Cortex of kidney (tissue), 1 donor: ENCODE measurements at places on chromosomes 2 and 18.

DNA sequence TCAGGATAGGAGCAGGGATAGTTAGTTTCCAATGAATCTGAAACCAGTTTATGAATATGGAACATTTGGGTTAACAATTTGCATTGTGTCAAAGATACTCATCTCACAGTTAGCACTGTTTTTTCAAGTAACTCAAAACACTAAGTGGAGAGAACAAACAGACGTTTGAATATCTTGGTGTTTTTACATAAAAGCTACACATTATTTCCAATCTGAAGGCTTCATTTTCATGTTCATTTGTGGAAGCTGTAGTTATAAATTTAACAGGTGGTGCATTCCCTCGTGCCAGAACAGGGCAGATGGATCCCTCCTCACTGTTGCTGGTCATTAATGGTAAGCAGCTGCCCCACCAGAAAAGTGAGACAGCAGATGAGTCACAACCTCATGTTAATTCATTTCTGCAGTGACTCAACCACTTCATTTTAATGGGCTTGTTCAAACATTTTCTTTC is 286.9 kb downstream of the TMX3 start:
- DNase-seq, result no peak

DNA sequence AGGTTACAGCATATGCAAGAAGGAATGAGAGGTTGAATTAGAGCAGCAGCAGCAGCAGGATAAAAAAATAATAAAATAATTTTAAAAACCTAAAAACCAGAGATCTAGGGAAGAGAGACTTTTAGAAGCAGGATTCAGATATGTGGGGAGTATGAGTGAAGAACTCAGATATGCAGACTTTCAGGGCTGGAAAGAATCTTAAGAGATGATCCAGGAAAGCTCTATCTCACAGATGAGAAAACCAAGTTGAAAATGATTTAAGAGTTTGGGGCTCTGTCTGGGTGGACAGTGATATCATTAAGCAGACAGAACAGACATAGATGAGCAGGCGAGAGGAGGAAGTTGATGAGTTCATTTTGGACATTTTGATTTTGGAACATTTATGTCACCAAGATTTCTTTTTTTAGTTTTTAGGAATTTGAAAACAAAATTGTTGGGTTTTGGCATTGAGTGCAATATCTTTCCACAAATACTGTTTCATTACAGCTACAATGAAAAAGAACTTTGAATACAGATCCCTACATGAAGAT is 31.8 kb downstream of the BCL2 start:
- no peak for DNase-seq

GRCh38 chr2:100148883-100149282 is 6.5 kb upstream of the AFF3 start:
- DNase-seq, result no peak

DNA sequence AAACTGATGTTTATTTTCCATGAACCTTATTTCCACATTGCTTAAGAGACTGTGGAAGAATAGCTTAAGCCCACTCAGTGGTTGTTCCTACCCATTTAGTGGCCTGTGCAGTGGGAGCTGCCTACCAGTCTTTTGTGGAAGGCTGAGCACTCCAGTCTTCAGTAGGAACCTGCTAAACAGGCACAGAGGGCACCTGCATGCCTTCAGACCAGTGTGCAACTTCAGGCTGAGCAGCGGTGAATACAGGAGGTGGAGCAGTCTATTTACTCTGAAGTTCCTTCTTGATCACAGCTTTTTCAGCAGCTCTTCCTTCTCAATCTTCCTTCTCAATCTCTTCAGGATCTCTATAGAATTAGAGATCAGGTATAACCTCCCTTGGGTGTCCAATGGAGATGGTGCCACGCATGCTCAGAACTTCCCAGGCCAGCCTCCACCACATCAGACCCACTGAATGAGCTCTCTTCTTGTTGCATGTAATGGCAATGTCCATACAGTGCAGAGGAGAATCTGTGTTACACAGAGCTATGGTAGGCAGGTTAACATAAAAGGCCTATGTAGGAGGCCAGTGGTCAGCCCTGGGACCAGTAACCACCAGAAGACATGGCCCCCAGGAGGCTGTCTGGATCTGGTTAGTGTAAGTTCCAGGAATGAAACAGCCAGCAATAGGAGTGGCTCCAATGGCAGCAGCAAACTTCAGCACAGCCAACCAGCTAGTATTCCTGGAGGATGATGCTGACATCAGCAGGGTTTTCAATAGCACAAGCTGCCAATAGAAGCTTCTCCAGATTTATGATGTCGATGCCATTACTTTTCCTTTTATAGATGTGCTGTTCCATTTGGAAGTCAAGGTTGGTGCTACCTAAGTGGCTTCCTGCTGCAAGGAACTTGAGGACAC is 47.9 kb upstream of the MAT2A start:
- no peak for DNase-seq

DNA sequence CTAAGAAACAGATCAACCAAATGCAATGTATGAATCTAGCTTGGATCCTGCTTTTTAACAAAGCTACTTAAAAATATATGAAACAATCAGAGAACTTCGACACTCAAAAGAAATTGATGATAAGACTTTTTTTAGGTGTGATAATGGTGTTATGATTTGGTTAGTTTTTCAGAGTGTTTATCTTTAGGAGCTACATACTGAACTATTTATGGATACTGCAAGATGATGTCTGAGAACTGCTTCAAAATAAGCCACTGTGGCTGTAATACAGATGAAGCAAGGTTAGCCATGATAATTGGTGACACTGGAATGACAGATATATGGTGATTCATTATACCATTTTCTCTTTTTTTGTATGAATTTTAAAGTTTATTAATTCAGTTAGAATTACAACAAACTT is 14.2 kb downstream of the SLC25A12 start:
- DNase-seq, result no peak

GRCh38 chr2:46351750-46352138 is 54.5 kb downstream of the EPAS1 start:
- no peak for DNase-seq

DNA sequence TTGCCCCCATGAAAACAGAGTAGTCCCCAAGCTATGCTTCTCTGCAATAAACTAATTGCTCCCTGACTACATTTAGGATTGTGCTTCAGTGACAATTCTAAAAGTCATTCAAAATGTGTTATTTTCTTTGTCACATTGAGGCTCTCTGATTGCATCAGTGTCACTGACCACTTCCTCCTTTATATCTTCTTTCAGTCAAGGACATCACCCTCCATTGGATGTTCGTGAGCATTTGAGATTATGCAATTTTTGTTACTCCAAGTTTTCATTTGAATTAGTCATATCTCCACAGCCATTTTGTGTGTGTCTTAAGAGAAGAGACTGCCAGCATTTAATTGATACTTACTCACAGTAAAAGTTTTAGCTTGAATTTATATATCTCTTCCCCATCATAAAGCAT is 780.8 kb upstream of the GCFC2 start:
- no peak for DNase-seq

DNA sequence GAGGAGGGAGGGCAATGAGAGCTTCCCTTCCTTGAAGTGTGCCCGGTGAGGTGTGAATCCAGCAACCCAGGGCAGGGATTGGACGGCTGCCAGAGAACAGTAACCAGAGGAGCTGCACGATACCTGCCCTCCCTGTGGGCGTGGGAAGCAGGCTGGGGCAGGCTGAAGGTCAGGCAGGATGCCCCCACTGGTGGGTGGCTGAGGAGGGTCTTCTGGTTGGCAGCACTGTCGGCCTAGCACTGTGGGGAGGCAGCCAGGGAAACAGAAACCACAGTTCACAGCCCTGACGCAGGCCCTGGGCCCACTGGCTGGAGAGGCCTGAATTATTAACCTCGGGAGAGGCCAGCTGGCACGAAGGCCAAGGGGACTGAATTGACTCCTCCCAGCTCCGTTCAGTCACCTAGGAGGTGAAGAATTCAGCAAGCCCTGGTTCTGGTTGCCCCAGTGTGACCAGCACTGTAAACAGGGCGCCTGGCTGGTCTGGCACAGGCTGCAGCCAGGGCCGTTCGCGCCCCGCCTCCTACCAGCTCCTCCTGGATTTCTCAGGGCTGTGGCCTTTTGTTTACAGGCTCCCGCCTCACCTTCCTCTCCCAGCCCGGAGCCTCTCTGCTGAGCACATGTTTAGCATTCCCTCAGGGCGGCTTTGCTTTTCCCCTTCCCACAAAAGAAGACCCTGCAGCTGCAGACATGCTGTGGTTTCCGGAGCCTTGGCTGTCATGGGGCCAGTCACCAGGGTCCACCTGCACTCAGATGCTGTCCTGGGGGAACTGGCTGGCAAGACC is 97.8 kb downstream of the B3GNT2 start:
- no peak for DNase-seq

- DNase-seq, result no peak
Measured at GRCh38 chr2:72082021-72082601, 65.6 kb downstream of the CYP26B1 start.

- DNase-seq, result no peak
Measured at GRCh38 chr2:165648801-165649200, 145.2 kb downstream of the GALNT3 start.

- DNase-seq, result no peak
Measured at GRCh38 chr2:170966648-170967396, 37.8 kb downstream of the GORASP2 start.

DNA sequence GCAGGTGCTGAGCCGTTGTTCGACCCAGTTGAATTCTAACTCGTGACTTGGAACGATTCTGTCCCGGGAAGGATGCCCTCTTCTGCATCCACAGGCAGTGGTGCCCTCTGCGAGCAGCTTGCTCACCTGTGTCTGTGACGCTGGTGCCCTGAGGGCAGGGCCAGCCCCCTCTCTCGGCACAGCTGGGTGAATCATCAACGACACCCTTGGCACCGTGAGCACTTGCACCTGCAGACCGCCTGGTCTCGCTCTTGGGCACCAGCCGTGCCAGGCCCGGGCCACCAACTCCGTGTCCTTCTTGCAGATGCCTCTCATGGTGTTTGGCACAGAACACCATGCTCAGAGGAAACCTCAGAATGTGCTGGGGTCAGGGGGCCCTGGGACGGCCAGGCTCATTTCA is 75.0 kb downstream of the SLC66A2 start:
- no peak for DNase-seq

DNA sequence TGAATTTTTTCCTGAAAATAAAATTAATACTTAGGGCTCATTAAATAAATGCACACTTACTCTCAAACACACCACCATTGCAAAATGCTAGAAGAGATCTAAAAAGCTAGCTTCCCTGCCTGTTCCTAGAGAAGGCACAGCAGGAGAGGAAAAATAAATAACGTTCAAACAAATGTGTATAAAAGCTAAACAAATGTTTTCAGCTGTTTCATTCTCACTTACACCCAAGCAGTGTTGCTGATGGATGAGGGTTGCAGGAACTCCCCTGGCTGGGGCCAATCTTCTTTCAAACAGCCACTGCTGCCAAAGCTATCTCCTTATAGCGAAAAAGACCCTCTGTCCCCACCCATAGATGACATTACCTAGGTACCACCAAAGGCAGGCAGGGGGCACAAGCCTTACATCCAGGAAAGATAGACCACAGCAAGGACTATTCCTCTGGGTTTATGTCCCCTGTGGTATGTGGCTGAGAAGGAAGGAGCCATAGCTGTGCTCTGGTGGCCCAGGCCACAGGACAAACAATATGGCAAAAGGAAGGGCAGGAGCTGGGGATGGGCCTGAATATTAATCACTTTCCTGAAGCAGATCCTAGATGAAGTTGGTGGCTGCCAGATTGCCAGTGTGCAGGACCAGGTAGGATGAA is 214.6 kb downstream of the TTC32 start:
- DNase-seq, result no peak

DNA sequence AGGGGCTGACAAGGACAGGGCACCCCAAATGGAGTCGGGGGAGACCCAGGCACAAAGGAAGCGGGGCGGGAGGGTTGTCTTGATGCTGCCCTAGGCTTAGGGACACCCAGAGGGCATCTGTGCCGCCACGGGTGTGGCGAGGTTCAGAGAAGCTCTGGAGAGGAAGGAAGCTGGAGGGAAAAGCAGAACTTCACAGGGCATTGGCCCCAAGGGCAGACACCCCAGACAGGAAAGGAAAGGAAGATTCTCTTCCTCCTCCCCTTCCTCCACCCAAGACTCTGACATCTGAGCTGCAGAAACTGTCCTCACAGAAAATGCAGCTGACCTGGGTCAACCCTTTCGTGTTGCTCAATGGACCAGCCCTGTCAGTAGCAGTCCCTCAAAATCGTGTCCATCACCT is 25.6 kb downstream of the DNMT3A start:
- no peak for DNase-seq

DNA sequence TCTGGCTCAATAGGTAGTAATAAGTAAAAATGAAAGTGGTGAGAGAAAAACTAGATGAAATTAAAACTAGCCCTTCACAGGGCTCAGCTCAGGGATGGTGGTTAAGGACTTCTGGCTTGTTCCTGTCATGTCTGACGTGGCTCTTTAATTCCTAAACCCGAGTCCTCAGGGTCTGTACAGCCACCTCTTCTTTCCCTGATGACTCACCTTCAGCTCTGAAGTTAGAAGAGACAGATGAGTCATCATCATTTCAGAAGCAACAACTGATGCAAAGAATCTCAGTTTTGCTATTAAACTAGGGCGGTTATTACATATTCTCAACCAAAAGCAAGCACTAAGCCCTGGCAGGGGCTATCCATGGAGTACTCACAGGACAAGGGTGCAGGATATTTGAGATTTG is 24.0 kb upstream of the ITGB6 start:
- no peak for DNase-seq

- no peak for DNase-seq
Measured at GRCh38 chr2:160467086-160467485, 26.5 kb downstream of the RBMS1 start.

DNA sequence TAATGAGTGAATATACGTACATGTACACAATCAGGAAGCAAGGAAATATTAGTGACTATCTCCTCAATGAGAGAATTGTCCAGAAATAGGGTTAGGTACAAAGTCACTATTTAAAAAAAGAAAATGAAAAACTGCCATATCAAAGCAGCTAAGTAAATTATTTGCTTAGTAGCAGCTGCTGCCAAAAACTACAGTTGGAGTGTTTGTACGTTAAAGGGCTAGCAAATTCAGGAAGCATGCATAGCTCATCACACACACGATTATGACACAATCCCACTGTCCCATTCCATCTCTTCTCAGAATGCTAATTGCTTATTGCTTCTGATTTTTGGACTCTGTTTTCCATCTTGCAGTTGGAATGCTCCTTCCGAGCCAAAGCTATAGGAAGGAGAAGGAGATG is 2012.5 kb upstream of the LRRTM1 start:
- DNase-seq, result no peak

DNA sequence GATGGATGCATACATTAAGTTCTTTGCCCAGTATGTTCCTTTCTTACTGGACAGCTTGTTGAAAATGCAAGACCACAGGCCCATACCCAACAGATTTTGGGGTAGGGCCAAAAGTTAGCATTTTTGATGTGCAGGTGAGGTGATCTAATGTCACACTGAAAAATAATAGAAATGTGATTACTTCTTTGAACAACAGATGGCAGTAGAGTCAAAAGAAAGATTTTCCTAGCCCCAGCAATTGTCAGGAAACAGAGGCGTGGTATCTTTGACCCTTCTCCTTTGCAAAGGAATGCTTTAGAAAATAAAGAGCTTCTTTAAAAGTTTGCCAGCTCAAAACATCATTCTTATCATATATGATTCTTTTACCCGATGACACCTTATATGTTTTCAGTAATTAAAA is 343.6 kb upstream of the SYT4 start:
- DNase-seq, result no peak

GRCh38 chr2:143877876-143878530 is 641.9 kb downstream of the ZEB2 start:
- DNase-seq, result no peak

- DNase-seq, result no peak
Measured at GRCh38 chr2:102109016-102109415, 33.5 kb upstream of the IL1R1 start.

- DNase-seq, result no peak
Measured at GRCh38 chr2:136215908-136216472, 98.0 kb upstream of the CXCR4 start.

- no peak for DNase-seq
Measured at GRCh38 chr2:99389946-99390345, 52.8 kb downstream of the EIF5B start.

GRCh38 chr18:23183411-23184150 is 48.3 kb downstream of the CABLES1 start:
- DNase-seq, result no peak
